Upper lobe of left lung (tissue), 6 donors: ENCODE measurements at places on chromosomes 3 and 15. TPM values are rescaled to one million over a fixed set of nuclear protein-coding genes. Genes with fewer than 3 reads are reported as not detected.

DNA sequence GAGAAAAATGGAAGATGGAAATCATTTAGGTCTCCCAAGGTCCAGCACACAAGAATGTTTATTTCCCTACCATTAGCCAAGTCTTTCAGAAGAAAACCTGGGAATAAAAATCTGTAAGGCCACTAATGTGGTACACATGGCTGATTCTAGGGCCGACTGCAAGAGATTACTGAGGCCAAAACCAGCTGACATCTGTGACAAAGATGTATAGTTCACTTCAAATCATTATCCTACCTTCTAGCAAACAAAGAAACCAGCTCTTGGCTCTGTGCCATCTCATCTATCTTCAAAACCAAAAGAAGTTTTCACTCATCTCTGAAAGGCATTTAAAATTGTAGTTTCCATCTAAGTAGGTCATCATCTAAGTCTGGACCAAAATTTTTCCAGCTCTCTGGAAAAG is 43.9 kb downstream of the ERC2 start:
- DNase-seq: no peak

Gene ZIC1
- total RNA-seq: not detected

DNA sequence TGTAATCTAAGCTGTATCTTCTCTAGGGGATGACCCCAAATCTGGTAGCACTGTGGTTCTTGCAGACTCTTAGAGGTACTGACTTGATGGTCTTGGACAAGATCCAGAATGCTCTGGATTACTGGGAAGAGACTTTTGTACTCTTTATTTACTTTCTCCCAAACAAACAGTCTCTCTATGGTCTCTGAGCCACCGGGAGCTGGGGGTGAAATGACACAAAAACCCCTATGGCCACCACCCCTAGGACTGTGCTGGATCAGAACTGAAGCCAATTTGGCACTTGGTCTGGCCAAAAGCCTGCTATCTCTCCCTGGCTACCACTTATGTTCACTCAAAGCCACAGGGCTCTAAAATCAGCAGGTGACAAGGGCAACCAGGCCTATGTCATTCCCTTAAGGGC is 50.2 kb upstream of the SI start:
- DNase-seq: no peak

Gene ABHD5
- 42.6 TPM for total RNA-seq

DNA sequence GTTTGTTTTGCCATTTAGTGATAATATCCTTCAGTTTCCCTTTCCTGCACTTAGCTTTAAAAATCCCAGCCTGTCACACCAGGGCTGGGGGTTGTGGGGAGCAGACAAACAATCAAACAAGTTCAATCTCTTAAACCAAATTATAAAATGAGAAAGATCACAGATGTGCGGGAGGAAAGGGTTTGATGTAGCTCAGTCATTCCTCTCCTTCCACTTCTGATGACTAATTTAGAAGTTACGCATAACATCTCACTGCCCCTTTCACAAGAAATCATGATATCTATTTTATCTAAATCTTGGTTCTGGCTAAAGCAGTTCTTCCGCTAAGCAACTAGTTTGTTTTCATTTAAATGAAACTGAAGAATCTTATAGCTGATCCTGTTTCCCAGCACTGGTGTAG is 34.1 kb upstream of the ATG7 start:
- DNase-seq: no peak

- DNase-seq: no peak
Observed at GRCh38 chr3:112001526-112001925, 2.8 kb downstream of the TAGLN3 start.

DNA sequence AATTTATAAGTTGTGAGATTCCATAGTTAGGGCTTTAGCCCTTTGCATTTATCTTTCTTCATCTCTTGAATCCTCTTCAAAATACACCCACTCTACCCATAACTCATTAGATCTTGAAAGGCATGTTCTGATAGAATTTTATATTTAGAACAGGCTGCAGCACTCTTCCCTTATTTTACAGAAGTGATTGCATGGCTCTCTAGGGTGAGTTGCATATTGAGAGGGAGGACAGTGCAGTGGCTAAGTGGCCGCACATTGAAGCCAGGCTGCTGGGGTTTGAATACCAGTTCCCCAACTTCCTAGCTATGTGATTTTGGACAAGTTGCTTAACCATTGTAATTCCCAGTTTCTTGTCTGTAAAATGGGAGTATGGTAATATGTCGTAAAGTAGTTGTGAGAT is 2.5 kb downstream of the CD86 start:
- DNase-seq: no peak

GRCh38 chr3:168585544-168585943 is 489.8 kb upstream of the GOLIM4 start:
- DNase-seq: no peak

DNA sequence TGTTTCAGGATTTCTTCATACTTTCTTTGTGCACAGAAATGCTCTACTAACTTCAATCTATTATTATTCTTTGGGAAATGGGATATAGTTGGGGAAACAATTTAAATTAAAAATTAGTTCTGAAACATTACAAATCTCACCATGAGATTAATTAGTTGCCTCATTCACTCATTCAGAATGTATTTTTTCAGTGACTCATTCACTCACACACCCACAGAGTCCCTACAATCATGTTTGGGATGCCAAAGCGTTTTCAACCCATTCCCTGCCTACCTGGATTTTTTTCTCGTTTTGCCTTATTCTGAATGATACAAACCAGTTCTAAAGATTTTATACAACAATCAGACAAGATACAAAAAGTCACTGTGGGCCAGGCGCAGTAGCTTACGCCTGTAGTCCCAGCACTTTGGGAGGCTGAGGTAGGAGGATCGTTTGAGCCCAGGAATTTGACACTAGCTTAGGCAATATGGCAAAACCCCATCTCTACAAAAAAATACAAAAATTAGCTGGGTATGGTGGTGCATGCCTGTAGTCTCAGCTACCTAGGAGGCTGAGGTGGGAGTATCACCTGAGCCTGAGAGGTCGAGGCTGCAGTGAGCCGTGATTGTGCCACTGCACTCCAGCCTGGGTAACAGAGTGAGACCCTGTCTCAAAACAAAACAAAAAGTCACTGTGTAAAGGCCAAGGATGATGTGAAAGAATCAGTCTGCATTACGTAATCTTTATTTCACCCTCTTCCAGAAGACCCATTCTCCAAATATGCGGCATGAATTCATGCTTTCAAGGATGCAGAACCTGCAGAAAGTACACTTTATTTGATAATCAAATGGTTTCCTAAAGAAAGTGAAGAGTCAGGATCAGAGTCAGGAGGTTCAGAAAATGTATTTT is 34.8 kb upstream of the ARHGEF3 start:
- DNase-seq: no peak

GRCh38 chr3:178476886-178477285 is 59.4 kb upstream of the KCNMB2 start:
- DNase-seq: no peak

Gene PLCB2
- total RNA-seq: 26.9 TPM

Gene ZKSCAN7
- total RNA-seq: 3.7 TPM

DNA sequence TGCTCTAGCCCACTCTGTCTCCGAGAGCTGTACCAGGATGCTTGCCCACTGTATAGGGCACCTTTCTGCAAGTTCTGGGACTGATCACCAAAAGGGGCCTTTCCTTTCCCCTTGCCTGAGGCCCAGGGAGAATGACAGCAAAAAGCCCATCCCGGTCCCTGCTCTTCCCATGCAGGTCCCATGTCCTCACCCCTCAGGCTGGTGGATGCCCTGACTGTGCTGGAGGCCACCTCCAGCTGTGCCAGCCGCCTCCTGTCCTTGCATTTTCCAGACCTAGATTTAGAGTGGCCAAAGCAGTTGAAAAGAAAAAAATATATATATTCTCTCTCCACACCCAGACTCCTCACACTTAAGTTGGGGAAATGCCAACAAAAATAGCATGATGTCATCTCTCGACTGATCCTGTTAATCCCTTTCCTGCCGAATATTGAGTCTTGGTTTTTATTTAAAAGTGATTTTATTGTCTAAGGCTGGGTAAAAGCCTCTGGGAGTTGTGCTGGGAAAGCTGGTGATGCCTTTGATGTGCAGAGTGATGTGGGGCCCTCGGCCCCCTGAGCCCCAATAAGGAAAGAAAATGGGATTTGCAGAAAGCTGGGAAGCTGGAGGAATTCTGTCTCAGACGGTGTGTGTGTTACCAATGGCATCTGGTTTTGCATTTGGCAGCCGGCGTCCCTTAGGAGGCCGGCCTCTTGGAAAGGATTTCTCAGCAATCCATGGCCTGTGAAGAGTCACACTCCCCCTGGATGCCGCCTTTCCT is 29.3 kb upstream of the TPM1 start:
- DNase-seq: no peak

Gene FGD5
- 90.4 TPM for total RNA-seq

- DNase-seq: no peak
Observed at GRCh38 chr15:39115379-39116057, 465.4 kb upstream of the THBS1 start.

DNA sequence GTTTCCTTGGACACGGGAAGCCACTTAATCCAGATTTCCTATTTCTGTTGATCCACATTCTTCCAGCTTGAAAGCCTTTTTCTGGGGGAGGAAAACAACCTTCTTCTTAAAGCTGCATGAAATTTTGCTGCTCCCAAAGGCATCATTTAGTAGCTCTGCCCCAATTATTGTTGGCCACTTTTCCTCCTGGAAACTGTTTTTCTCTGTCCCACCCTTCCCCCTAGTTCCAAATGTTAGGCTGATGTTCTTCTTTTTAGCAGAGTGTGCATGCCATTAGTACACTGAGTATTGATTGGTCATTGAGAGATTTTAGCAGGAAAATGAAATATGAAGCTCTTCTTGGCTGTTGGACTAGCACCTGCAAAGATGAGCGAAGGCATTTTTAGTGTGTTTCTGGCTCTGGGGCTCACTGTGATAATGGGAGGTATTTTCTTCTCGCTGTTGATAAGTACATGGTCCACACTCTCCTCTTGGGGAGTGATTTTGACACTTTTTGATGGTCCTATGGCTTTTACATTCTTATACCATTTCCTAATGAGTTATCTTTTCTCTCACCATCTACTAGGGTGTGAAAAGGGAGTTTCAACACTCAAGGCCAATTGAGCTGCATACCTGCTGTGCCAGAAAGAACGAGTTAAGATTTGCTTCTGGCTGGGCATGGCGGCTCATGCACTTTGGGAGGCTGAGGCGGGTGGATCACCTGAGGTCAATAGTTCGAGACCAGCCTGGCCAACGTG is 200.5 kb downstream of the PTPRG start:
- DNase-seq: no peak

Gene SUCNR1
- total RNA-seq: 2.9 TPM

- DNase-seq: peak; percentile 25
Observed at GRCh38 chr3:140736863-140737460, 59.1 kb downstream of the TRIM42 start.
